ENCODE measurements at places on chromosomes 1 and 21.

DNA sequence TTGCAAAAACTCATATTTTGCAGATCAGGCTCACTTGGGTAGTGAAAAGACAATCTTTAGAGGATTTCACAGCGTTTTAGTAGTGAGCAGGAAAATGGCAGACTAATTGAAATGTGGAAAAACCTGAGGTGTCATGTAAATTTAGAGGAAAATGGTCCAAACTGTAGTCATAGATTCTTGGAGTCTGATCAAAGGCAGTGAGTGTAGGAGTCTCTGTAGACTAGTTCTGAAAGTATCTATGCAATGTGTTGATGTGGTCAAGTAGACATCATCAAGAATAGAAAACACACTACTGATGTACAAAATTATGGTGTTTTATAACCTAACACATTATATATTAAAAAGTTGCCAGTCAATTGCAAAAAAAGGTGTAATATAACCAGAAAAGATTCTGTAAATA lies 143.2 kb upstream of the C1orf105 start:
- no peak overlapping the region for H3K27ac ChIP-seq
- no peak overlapping the region for H3K4me3 ChIP-seq
- H3K4me1 ChIP-seq: no peaks in the 10 kb centered on the region

DNA sequence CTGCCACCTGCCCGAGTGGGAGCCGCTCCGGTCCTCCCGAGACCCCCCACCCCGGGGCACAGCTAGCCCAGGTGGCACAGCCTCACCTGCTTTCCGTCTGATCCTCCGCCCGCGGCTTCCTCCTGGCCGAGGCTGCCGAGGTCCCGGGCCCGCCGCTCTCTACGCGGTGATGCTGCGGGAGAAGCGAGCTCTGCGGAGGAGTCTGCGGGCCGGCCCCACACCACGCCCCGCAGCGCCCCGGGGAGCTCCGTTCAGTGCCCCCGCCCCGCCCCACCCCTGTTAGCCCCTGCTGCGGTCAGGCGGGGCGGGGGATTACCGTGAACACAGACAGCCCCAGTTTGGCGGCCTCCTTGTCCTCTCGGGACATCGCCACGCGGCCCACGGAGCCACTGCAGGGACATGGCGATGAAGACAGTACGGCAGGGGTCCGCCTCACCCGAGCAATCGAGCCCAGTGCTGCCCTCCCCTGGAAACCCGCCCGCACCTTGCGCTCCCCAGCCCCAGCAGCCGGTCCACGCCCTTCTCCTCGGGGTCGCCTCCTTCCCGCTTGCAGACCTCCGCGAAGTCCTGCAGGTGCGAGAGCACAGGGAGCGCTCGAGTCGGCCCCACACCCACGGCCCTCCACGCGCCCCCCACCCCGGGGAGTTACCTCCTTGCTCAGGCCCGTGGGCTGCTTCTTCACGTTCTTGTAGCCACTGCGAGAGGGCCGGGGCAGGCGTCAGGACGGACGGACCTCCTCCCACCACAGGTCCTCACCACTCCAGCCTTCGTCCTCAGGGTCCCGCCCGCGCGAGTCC lies 933 bp downstream of the C1orf35 start:
- peaks cover 56% of the 10 kb centered on the region for H3K36me3 ChIP-seq
- H3K4me1 ChIP-seq: peaks cover 38% of the 10 kb centered on the region
- peak overlapping the region; percentile 85 for H3K27ac ChIP-seq
- H3K27me3 ChIP-seq: no peaks in the 10 kb centered on the region
- H3K4me3 ChIP-seq: peak overlapping the region; percentile 70

DNA sequence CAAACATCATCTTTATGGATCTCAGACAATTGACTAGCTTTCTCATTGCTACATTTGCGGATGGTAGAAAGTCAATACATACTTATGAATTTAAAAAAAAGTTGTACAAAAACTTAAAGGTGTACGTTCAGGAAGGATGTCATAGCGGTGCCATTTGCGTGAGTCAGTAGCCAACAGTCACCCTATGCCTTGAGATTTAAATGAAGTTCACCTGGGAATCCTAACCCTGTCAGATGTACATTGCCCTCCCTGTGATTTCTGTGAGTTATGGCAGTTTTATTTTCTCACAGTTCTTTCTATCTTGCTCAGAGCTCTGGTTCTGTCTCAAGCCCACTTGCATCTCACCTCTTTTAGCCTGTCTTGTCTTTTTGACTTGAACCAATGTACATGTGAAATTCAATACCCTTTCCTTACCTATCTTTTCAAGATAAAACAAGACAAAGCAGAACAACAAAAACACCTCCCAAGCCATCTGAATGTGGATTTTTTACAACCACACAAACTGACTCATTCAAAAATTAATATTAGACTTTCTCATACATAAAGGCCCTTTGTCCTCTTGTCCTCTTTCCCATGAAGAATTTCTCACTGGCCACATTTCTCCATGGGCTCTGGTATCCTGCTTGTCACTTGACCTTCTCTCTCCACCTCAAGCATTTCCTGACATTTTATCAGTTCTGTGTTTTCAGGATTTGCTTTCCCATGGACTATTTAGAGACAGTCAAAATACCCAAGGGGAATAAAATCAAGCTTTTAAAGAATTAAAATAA lies 25.3 kb upstream of the ZNF697 start:
- no peaks in the 10 kb centered on the region for H3K27me3 ChIP-seq
- H3K27ac ChIP-seq: no peak overlapping the region
- no peak overlapping the region for H3K4me3 ChIP-seq
- no peak for DNase-seq
- no peaks in the 10 kb centered on the region for H3K36me3 ChIP-seq

DNA sequence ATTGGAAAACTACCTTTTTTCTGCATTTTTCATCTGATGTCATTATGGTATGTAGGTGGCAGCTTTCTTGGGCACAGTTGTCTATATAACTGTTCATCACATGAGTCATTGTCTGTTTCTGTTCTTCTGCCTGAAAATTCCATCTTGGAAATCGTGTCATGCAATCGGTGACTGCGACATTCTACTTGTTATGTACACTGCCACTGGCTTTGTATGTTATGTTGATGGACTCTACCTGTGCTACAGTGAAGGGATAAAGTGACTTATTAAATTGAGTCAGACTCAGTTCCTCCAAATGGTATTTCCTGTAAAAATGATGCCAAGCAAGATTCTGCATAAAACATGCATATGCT lies 8.6 kb downstream of the SMAP2 start:
- no peaks in the 10 kb centered on the region for H3K27me3 ChIP-seq
- DNase-seq: no peak
- H3K4me1 ChIP-seq: peaks cover 93% of the 10 kb centered on the region
- peak overlapping the region; percentile 96 for H3K27ac ChIP-seq
- H3K36me3 ChIP-seq: no peaks in the 10 kb centered on the region

DNA sequence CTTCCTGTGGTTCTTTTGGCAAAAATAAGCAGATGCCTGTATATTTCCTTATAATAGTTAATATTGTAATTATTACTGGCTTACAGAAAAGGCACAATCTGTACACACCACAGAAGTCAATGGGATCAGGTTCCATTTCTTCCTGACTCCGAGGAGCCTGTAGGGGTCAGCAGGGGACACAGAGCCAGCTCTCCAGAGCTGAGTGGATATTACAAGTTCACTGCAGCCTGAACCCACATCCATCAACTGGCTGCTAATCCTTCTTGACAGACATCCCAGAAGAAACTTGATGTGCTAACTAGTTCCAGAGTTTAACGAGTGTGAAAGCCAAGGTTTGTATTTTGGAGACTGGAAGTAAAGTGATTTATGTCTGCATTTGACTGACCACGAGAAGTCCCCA lies 203.8 kb downstream of the LMX1A start:
- no peaks in the 10 kb centered on the region for H3K36me3 ChIP-seq
- H3K27ac ChIP-seq: no peak overlapping the region
- DNase-seq: no peak
- no peaks in the 10 kb centered on the region for H3K27me3 ChIP-seq

GRCh38 chr1:31712068-31712467 lies 8.3 kb upstream of the COL16A1 start:
- H3K4me3 ChIP-seq: no peak overlapping the region
- H3K27ac ChIP-seq: no peak overlapping the region
- H3K27me3 ChIP-seq: peaks cover 73% of the 10 kb centered on the region
- no peak for DNase-seq
- peaks cover 25% of the 10 kb centered on the region for H3K4me1 ChIP-seq

DNA sequence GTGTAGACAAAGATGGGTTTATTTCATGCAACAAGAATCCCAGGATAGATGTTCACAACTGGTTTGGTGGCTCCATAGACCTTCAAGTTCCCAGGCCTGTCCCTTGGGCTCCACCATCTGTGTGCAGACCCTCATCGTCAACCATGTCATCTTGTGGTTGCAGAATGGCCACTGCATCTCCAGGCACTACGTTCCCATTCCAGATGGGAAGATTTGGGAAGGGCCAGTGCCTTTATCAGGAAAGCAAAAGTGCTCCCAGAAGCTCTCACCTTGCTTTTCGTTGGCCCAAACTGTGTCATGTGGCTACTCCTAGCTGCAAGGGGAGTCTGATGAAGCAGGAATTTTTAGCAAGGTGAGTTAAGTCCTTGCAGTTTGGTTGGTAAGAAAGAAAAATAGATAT lies 12.8 kb downstream of the TMCC2 start:
- H3K4me3 ChIP-seq: no peak overlapping the region
- H3K4me1 ChIP-seq: peaks cover 4% of the 10 kb centered on the region
- H3K27ac ChIP-seq: no peak overlapping the region
- H3K27me3 ChIP-seq: peaks cover 3% of the 10 kb centered on the region
- DNase-seq: no peak

DNA sequence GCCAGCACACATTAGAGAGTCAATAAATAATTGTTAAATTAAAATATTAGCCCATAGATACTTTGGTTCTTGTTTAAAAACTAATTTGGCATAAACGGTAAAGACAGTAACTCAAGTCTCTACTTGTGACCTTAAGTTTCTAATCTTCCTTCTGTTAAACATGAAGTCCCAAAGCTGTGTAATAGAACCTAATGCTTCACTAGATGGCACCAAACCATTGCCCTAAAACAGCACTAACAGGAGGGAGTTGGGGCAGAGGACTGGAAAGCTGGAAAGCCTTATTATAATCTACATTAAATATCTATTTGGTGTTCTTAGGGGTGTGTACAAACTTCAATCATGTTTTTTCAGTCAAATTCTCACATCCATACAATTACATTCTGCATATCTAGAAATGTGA lies 176.7 kb downstream of the OLFM3 start:
- H3K27ac ChIP-seq: no peak overlapping the region
- no peak for DNase-seq
- H3K27me3 ChIP-seq: no peaks in the 10 kb centered on the region
- no peaks in the 10 kb centered on the region for H3K36me3 ChIP-seq

- H3K36me3 ChIP-seq: no peaks in the 10 kb centered on the region
- DNase-seq: no peak
- no peak overlapping the region for H3K4me3 ChIP-seq
- no peak overlapping the region for H3K27ac ChIP-seq
- no peaks in the 10 kb centered on the region for H3K27me3 ChIP-seq
Measured at GRCh38 chr1:54302951-54303843, 103.0 kb downstream of the SSBP3 start.

GRCh38 chr1:107538502-107538901 lies 397.7 kb downstream of the NTNG1 start:
- H3K4me3 ChIP-seq: no peak overlapping the region
- H3K36me3 ChIP-seq: no peaks in the 10 kb centered on the region
- H3K4me1 ChIP-seq: no peaks in the 10 kb centered on the region
- no peak for DNase-seq
- H3K27me3 ChIP-seq: peaks cover 5% of the 10 kb centered on the region
- H3K27ac ChIP-seq: no peak overlapping the region

- no peak for DNase-seq
- H3K4me3 ChIP-seq: peak overlapping the region; percentile 71
- H3K27ac ChIP-seq: no peak overlapping the region
- no peaks in the 10 kb centered on the region for H3K36me3 ChIP-seq
Measured at GRCh38 chr1:75614399-75614756, 3.5 kb upstream of the SLC44A5 start.

- H3K36me3 ChIP-seq: no peaks in the 10 kb centered on the region
- H3K27ac ChIP-seq: no peak overlapping the region
- no peaks in the 10 kb centered on the region for H3K4me1 ChIP-seq
- no peak for DNase-seq
- peaks cover 21% of the 10 kb centered on the region for H3K27me3 ChIP-seq
Measured at GRCh38 chr1:10734962-10735544, 61.4 kb downstream of the CASZ1 start.

DNA sequence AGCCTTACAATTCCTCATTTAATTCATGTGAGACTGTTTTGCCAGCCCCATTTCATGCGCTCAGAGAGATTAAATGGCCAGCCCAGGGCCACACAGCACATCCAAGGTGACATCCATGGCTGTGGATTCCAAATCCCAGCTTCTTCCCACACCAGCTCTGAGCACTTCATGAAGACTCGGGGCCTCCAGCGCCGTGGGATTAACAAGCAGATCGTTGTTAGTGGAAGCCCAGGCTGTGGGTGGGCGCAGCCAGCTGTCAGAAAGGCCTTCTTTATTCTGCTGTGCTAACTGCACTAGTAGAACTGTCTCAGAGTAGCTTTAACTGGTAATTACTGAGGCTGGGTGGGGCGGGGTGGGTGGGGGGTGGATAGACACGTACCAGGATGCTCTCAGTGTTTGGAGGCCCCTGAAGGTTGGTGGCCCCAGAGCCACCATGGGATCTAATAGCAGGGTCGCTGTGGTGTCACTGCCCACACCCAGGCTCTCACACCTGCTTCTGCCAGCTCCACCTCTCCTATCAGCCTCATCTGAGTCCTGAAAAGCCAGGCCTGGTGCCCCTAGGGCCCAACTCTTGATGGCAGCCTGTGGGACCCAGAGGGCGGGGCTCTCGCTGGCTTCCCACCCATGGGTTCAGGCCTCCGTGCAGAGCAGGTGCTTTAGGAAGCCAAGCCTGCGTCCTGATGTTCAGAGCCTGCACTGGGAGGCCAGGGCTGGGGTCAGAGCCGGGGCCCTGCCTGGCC lies 3.4 kb downstream of the BMP8A start:
- DNase-seq: no peak
- H3K4me3 ChIP-seq: no peak overlapping the region
- H3K4me1 ChIP-seq: peaks cover 14% of the 10 kb centered on the region
- peaks cover 3% of the 10 kb centered on the region for H3K27me3 ChIP-seq
- H3K36me3 ChIP-seq: no peaks in the 10 kb centered on the region

DNA sequence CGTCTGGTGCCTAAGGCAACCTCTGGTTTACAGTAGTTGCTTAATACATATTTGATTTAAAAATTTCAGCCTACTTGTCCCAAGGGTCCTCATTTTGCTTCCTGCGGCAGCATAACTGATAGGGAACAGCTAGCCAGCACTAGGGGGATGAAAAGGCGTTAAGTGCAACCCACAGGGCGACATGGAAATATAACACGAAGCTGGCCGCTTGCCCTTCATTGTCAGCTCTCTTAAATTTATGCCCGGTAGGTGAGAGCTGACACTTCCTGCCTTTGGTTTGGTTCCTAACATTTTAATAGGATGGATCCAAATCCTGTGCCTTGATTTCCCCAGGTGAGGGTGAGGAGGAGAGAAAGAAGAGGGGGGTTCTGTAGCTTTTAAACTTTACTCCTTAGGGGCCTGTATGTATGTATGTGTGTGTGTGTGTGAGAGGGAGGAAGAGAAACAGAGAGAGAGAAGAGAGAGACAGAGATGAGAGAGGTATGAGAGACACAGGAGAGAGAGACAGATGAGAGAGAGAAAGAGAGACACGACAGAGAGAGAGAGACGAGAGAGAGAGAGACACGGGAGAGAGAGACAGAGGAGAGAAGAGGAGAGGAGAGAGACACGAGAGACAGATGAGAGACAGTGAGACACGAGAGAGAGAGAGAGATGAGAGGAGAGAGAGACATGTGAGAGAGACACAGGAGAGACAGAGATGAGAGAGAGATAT lies 938 bp upstream of the ACTN2 start:
- no peak overlapping the region for H3K4me3 ChIP-seq
- no peak for DNase-seq
- H3K4me1 ChIP-seq: peaks cover 12% of the 10 kb centered on the region
- no peak overlapping the region for H3K27ac ChIP-seq
- H3K27me3 ChIP-seq: peaks cover 18% of the 10 kb centered on the region

Data from T-cell (primary cell).